ENCODE measurements at places on chromosomes 2 and 18.

DNA sequence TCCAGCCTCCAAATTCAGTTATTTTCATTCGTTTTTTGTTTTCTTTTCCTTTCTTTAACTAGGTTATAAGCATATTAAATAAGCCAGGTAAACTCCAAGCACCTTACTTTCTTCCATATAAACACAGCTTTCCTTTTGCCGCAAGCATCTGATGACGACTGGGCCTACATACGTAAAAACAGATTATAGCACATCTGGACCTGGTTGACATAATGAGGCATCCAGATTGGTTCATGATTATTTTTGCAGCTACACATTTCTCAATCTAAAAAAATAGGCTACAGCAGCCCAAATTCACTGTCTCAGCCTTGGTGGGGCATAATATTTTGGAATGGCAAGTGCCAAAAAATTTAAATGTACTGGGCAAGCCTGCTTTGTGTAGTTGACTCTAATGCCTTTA, 7.7 kb downstream of the CYP1B1 start:
- no peak for DNase-seq

GRCh38 chr2:75614162-75614651, 32.4 kb upstream of the MRPL19 start:
- DNase-seq = peak; percentile 7

DNA sequence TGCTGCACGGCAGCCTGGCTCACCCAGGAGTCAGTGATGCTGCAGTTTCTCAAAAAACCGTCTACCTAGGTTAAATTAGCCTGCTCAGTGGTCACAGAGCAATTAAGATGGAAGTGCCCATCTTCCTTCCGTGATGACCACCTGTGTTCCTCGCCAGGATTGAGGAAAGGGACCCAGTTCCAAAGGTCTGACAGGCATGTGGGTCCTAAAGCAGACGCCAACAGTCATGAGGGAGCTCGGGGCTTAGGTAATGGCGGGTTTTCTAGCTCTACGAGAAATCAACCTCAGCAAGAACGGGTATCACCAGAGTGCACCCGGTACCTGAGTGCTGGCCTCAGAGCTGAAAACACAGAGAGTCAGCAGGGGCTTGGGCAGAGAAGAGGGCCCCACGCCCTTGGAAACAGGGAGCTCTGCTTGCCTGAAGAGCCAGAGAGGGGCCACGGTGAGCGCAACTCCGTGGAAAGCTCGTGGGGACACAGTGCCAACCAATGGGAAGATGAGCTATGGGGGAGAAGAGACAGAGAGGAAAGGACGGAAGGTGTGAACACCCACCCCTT, 34.3 kb upstream of the DNMT3A start:
- no peak for DNase-seq

GRCh38 chr2:234754126-234754525, 197.7 kb upstream of the SH3BP4 start:
- DNase-seq = peak; percentile 94

DNA sequence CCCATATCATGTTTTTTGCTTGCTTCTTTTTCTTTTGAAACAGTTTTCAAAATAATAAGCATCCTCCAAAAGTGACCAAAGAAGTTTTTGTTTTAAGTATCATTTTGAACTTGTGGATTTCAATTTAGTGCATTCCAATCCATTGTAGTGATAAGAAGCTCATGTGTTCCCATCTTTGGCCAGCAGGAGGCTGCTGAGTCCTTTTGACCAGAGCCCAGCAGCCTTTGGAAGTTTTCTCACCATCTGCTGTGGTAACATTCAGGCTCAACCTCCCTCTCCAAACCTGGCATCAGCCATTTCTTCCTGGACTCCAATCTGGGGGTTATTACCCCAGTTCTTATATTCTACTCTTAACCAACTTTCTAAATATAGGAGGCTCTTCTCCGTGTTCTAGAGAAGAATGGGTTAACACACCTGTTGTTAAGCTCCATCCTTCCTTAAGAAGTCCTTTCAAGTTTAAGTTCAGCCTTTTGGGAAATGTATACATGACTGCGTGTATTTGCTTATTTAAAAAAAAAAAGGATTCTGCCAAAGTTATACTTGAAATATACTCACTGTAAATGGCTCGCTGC, 39.0 kb upstream of the MAL start:
- peak; percentile 42 for DNase-seq

- DNase-seq = no peak
Observed at GRCh38 chr18:12305930-12306629, 2.0 kb upstream of the TUBB6 start.
